GM04504 (cell line): ENCODE measurements at places on chromosomes 3 and 15.

GRCh38 chr15:101035611-101036010, 116.5 kb downstream of the LRRK1 start:
- no peak for DNase-seq

DNA sequence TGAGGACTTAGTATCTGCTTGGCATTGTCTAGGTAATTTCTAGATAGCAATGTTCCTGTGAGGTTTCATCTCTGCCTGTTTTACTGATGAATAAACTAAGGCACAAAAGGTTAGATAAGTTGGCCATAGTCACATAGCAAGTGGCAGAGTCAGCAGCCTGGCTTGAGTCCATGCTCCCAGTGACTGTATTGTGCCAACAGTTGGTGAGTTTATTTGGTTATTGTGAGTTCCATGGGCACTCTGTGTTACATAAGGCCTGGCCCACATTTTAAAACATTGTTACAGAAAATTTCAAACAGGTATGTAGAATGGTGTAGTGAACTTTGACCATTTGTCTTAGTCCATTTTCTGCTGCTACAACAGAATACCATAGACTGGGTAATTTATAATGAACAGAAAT, 15.2 kb downstream of the MCM2 start:
- DNase-seq, result no peak

- DNase-seq, result no peak
Observed at GRCh38 chr3:54225841-54226528, 103.6 kb downstream of the CACNA2D3 start.

DNA sequence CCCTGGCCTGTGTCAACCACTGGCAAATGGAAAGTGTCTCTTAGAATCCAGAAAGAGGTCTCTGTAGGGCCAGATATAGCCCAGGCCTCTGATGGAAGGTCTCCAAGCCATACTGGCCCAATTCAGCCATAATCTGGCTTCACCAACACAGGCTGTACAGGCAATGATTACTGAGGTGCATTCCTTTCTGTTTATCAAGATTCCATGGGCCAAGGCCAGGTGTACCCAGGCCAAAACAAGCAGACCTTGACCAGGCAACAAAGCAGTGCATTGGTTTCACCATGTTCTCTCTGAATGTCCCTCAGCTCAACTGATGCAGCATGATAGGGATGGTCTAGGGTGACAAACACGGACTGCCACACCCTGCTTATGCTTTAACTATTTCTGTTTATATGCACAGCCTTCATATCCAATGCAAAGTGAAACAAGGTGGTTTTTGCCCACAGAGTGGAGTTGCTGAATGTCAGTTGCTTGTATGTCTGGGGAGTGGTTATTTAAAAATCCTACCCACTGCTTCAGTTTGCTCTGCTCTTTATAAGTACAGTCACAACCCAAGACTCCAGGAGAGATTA, 25.2 kb downstream of the CCNL1 start:
- DNase-seq, result no peak

DNA sequence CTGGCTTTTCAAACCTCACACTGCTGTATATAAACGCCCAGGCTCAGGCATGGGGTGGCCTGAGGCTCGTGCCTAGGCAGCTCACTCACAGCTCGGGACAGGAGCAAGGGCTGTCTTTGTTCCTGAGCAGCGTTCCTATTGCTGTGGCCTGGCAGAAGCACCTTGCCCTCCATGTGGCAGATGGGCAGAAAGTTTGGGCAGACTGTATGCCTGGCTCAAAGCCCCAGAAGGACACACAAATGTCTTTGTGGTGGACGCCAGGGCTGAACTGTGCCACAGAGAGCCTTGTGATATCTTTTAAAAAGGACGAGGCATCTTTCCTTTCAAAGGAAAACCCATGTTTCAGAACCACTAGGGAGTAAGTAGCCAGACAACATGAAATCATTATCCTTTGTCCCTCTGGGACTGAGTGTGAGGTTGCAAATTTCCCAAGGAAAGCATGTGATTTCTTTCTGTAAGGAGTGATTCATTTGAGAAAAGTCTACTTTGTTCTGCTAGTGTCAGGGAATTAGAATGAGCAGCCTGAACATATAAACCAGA, 29.3 kb upstream of the UBE2E1 start:
- DNase-seq, result peak; percentile 72

DNA sequence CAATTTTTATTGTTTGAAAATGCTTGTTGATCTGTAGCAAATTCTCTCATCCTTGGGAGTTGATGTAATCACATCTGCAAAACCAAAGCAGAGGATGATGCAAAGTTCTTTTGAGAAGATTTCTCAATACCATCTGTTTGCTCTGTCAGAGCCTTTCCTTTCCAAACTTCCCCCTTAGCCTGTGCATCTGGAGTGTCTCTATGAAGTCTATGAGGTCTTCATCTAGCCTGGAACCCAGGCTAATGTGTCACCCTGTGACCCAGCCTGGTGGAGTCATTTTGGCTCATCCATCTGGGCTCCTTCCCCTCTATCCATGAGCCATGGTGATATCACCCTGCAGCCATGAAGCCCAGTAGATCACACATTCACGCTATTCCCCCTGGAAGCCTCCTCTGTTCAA, 123.2 kb upstream of the SLC7A14 start:
- peak; percentile 96 for DNase-seq

- no peak for DNase-seq
Observed at GRCh38 chr3:60765776-60766175, 485.5 kb downstream of the FHIT start.

- no peak for DNase-seq
Observed at GRCh38 chr3:64441861-64442260, 216.6 kb upstream of the PRICKLE2 start.

GRCh38 chr15:36599620-36600433, 20.4 kb downstream of the CDIN1 start:
- no peak for DNase-seq

- no peak for DNase-seq
Observed at GRCh38 chr15:58981808-58982475, 5.5 kb upstream of the RNF111 start.

DNA sequence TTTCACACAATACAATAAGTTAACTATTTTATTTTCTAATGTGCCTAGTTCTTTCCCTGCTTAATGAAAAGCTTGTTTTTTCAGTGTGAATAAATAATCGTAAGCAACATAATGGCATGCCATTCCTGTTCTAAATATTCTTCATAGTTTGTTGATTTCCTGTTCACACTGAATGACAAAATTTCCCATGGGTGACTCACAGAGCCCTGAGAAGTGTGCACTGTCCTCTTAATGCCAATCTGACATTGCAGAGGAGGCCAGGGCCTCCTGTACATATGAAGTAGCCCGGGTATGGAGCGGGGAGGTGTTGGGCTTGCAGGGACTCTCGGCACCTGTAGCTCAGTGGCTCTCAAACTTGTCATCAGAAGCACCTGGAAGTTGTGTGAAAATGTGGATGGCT, 24.3 kb downstream of the CCR3 start:
- DNase-seq, result no peak

DNA sequence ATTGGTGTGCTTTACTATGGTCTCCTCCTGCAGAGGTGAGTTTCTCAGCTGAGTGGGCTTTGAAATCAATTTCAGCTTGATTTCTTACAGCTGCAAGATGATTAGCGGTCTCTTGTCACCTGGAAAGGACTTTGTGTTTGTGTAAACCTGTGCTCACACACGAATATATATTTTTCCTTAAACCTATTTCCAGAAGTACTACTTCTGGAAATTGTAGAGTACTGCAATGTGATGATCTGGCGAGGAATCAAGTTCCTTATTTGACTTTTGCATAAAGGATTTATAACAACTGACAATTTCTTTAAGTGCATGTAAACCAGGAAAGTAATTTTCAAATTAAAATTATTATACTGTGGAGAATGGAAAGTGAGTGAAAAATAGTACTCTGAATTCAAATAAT, 2.1 kb downstream of the MCTP2 start:
- DNase-seq, result no peak

GRCh38 chr15:82903511-82903910, 49.0 kb downstream of the HOMER2 start:
- DNase-seq, result no peak

DNA sequence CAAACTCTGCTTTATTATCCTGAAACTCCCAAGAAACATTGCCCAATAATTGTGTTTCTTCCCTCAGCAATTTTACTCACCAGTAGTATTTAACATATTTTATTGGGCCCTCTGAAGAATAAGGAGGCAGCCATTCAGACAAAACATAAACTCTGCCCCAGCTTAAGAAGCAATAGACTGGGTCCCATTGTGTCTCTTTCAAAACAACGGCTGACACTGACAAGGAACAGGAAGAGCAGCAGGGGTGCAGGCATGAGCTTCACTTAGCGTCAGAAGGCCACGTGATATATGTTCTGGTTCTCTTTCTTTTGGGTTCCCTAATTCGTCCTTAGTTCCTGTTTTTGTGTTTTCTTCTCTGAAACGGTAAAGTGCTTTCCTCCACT, 242.3 kb downstream of the FHIT start:
- no peak for DNase-seq

GRCh38 chr3:133700351-133700750, 38.6 kb upstream of the TOPBP1 start:
- no peak for DNase-seq

- no peak for DNase-seq
Observed at GRCh38 chr3:125628212-125628611, 32.9 kb upstream of the OSBPL11 start.

DNA sequence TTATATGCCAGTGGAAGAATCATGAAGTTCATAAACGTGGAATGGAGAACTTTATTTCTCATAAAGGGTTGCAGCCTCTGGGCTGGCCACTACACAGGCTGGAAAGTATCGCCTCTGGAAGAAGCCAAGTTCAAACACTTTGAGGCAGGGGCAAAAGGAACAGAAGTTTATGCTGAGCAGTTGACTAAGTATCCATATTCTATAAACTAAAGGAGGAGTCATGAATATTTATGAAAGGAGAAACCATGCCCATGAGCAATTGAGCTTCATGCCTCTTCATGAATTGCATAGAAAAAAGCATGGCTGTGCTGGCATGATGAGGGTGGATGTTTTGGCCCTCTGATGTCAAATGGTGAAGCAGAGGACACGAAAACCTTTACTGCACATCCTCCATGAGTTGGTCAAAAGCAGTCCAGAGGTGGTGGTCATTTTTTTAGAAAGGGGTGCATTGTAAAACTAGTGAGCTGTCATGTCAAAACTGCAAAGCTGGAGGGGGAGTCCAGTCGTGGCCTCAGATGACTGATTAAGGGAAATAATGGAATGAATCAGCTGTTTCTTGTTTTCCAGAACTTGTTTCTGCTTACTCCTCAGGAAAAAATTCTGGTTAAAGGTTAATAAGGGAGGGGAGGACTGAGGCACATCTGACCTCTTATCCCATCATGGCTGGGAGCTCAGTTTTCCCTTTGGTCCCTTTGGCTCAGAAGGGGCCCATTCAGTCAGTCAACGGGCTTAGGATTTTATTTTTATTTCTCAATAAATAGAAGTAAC, 276.7 kb downstream of the CHL1 start:
- no peak for DNase-seq

- DNase-seq, result no peak
Observed at GRCh38 chr3:85567071-85567676, 608.4 kb downstream of the CADM2 start.

DNA sequence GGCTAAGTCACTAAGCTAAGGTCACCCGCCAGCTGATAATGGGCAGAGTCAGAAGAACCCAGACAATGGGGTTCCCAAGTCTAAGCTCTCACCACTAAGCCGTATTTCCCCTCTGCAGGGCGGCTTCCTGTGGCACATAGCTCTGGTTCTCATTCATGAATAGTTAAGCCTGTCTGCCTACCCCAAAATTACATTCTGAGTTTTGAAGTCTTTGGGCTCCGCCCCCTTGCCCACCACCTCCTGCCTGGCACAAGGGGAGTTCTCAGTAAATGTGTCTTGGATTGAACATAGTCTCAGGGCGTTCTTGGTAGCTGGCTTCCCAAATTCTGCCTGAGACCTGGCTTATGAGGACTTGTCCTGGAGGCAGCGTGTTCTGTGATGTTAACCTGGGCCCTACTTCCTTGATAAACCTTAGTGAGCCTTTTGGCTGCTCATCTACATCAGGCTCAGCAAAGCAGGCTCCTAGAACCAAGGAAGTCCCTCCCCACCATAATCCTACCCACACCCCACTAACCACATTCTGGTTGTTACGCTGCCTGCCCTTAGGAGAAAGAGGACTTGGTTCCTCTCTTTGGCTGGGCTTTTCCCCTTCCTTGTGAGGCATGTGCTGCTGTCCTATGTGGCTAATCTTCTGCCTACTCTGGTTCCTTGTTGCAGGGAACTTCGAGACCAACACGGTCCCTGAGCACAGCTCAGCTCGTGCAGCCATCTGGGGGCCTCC, 54.9 kb downstream of the STARD5 start:
- DNase-seq, result no peak

- DNase-seq, result no peak
Observed at GRCh38 chr3:176927706-176928581, 269.3 kb downstream of the TBL1XR1 start.
